NCI-H510A (cell line): ENCODE measurements at places on chromosomes 1 and 21.

DNA sequence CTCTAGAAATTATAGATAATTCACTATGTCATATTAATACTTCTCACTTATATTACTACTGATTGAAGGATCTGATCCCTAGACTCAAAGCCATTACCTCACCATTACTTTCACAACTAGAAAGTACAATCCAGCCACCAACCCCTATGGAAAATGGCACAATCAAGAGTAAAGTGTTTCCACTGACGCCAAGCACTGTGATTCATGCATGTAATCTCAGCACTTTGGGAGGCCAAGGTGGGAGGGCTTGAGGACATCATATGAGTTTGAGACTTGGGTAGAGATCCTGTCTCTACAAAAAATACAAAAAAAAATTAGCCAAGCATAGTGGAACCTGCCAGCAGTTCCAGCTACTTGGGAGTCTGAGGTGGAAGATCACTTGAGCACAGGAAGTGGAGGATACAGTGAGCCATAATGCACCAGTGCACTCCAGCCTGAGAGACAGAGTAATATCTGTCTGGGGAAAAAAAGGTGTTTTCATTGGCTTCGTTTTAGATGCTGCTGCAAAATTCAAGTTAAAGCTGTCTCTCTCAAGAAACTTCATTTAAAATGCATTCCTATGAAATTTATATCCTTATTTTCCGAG is 126.5 kb downstream of the AKT3 start:
- no peak for DNase-seq

- DNase-seq = no peak
These were observed 571.6 kb downstream of the LRRIQ3 start for GRCh38 chr1:73626326-73626725.

DNA sequence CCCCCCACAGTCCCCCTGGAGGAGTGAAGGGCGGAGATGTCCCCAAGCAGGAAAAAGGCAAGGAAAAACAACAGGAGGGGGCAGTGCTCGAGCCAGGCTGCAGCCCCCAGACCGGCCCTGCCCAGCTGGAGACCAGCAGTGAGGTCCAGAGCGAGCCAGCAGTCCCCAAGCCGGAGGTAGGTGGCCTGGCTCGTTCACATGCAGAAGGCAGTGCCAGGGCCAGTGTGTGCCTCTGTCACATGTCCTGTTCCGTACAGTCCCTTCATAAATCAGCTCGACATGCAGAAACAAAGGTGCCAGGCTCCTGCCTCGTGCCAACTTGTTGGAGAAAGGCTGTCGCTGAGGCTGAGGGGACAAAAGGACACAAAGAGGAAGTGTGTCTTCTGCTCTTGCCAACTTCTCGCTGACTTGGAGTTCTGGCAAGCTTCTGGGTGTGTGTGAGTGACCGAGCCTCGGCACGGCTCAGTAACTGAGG is 24.1 kb upstream of the MPZL1 start:
- no peak for DNase-seq

GRCh38 chr21:34075760-34076660 is 2.6 kb downstream of the MRPS6 start:
- no peak for DNase-seq

- DNase-seq = no peak
These were observed 55.4 kb downstream of the STUM start for GRCh38 chr1:226603858-226604559.
